ENCODE measurements at places on chromosomes 16 and 17.

GRCh38 chr17:34443619-34444469, 80.8 kb upstream of the CCL1 start:
- no peak for DNase-seq

DNA sequence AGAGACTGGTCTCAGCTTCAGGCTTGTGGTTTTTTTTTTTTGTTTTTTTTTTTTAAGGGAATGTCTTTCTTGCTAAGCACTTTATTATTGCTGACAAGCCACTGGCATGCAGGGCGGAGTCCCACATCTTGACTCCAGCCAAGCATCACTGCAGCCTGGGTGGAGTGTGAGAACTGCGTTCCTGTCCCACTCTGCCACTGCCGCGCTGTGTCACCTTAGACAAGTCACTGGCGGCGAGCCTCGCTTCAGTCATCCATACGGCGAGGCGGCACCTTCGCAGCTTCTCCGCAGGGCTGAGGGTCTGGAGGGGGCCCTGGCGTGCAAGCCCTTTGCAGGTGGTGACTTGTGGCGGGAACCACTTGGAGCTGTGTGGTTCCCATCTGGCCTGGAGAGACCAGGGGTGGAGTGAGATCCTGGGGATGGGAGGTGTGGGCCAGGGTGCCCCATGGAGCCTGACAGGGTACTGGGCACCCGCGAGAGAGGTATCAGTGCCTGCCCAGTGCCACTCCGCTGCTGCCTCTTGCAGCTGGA, 99.1 kb upstream of the CIBAR2 start:
- DNase-seq, result no peak

GRCh38 chr17:28018439-28019070, 23.9 kb upstream of the NLK start:
- no peak for DNase-seq

DNA sequence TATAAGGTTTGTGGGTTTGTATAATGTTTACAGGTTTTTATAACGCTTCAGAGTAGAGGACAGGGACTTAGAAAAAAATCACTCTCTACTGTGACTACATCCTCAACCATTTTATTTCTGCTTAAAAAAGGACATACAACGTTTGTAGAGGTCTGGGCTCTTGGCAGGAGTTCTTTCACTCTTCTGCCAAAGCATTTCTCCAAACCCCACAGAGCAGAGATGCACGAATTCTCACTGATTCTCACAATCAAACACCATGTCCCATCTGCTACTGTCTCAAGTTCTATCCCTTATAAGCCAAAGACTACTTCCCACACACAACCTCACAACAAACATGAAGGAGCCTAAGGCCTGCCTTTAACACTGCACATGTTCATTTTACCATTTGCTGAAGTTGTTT, 7.0 kb upstream of the ANKFY1 start:
- DNase-seq, result no peak

DNA sequence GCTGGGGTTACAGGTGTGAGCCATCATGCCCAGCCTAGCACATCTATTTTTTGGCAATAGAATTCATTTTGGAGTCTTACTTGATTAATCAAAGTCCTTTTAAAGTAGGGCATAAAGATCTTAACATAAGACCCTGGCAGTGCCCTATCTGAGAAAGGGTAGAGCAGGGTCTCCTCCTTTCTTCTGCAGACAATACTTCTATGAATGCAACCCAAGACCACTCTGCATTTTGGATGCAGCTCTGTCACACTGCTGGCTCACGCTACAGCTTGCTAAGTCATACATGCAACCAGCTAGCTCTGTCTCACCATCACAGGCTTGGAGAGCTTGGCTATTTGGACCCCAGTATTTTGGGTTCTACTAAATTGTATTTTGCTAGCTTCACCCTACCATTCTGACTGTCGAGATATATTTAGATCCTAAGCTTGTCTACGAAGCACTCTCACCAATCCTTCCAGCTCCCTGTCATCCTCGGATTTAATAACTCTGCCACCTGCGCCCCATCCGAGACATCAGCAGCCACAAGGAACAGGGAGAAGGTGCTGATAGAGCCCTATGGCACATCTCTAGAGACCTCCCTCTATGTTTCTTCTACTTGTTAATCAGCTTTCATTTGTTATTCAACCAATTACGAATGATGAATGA, 45.1 kb downstream of the RBFOX3 start:
- DNase-seq, result no peak

DNA sequence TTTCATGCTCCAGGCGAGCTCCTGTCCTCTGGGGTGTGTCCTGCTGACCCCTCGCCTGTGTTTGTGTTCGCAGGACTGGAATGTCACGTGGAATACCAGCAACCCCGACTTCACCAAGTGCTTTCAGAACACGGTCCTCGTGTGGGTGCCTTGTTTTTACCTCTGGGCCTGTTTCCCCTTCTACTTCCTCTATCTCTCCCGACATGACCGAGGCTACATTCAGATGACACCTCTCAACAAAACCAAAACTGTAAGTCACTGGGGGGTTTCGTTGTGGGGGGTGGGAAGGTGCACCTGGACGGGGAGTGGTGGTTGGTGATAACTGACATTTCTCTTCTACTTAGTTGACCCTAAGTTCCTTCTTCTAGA, 58.3 kb downstream of the ABCC1 start:
- no peak for DNase-seq

- no peak for DNase-seq
Observed at GRCh38 chr16:63690961-63691360, 1430.9 kb downstream of the CDH11 start.

DNA sequence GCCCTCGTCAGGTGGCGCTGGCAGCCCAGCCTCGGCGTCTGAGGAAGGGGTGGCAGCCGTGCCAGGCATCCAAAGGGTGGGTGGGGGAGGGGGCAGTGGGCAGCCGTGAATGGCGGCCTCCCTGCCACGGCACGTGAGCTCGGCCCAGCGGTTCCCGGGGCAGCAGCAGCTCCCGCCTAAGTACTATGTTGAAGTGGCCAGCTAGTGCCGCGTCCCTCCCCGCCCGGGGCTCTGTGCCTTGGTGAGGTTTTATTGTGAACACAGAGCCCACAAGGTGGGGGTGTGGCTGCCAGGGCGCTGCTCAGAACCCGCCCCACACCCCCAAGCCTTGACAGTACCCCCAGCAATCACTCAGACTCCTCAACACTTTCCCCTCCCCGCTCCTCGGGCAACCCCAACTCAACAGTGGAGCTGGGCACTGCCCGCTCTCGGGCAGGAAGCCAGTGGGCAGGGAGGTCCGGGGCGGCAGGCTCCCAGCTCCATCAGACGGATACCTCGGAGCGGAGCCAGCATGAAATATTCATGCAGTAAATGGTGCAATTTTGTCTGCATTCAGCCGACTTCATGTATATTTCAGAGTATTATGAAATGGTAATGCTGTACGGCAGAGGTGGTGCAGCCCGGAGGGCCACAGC, 80.4 kb downstream of the ENGASE start:
- no peak for DNase-seq

GRCh38 chr17:36474571-36474970, 11.9 kb upstream of the ZNHIT3 start:
- DNase-seq, result no peak

DNA sequence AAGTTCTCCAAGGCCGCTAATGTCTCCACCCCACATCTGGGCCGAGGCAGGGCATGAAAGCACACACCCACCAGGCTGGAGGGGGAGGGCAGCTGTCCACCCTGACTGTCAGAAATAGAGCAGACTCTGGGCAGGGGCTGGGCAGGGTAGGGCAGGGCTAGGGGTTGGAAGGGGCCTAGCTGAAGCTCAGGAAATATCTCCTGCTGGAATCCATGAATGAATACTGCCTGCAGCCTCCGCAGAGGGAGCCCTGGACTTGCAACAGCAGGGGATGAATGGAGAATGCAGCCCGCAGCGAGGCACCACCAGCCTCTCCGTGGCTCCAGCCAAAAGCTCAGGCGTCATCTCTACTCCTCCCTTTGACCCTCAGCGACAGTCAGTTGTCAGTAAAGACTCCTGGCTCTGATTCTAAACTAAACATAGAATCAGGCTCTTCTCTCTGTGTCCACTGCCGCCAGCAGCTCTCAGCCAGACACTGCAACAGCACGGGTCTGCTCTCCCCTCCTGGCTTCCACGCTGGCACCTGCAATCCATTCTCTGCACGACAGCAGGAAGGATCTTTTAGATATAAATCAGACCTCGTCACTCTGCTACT, 23.9 kb upstream of the NGFR start:
- DNase-seq, result no peak

- no peak for DNase-seq
Observed at GRCh38 chr16:74868501-74868900, 93.9 kb upstream of the FA2H start.

DNA sequence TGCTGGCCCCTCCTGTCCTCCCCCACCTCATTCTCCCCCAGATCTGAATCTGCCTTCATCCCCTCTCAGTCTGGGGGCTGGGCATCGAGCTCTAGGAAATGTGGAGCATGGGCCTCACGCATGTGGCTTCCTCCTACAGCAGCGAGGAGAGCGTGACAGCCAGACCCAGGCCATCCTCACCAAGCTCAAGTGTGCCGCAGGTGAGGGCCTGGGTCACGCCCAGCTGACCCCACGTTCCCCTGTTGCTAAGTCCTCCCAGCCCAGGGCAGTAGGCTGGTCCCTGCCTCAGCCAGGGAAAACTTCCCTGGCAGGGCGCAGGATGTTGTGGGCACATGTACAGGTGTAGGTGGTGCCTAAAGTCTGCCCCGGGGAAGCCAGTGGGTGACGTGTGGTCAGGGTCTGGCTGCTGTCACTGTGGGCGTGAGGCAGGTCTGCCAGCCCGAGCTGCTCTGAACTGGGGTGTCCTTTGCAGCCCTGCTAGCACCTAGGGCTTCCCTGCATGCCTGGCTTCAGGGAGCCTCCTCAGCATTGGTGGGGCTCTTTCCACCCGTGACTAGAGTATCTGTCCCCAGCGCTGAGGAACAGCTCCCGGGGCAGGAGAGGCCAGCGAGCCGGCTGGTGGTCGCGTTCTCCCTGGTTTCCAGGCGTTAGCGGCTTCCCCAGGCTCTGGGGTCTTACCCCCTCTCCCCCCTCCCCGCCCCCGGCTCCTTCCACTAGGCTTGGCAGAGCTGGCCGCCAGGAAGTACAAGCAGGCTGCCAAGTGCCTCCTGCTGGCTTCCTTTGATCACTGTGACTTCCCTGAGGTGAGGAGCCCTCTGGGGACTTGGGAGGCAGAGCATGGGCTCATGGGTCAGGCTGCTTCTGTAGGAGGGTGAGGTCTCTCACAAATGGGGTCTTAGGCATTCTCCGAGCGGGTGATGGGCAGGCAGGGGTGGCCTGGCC, 3.6 kb downstream of the GPS1 start:
- DNase-seq, result no peak

DNA sequence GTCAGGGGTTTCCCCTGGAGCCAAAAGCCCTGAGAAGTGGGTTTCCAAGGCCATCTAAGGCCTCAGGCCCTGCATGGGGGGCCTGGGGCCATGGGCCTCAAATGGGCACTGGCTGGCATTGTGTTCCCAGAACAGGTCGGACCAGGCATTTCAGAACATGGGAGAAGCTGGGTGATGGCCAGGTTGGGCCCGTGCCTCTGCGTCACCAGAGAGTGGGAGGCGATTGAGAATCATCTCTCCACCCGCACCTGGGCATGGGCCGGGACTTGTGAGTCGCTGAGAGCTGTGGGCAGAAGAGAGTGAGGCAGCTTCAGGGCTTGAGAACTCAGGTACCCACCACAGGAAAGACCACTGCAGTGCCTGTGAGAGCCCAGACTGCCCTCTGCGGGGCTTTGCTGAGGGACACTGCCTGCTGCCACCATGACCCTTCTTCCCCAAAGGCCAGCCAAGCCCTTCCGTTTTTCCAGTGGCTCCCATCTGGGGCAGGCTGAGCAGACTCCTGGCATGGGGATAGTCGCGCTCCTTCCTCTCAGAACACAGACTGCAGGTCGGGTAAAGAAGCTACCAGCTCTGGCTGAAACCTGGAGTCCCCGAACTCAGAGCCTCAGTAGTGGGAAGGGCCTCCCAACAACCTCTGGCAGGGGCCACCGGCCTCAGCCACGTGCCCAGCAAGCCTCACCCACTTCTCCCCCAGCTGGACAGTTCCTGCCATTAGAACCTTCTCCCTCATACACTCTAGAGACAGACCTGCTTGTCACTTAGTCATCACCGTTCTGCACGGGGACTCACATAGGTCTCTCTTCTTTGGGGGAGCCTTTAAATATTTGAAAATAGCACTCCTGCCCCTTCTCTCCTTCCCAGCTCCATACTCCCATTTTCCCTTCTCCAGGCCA, 1.6 kb downstream of the RAB11FIP4 start:
- DNase-seq, result peak; percentile 20

DNA sequence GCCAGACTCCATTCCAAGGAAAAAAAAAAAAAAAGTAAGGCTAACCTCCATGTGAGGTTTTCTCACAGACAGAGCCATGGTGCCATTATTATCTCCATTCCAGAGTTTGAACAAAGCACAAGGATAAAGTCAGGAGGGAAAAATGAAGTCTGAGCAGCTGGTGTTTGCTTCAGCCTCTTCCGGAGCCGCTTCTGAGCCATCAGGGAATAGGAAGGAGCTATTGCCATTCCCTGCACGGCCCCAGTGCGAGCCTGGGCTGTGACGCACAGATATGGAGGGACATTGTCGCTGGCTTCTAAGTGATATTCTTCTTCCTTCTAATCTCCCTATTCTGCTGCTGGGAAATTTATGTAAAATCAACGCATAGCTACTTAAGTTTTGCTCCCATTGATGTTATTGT, 69.5 kb upstream of the PIRT start:
- no peak for DNase-seq

- no peak for DNase-seq
Observed at GRCh38 chr16:2519711-2520080, 475 bp upstream of the AMDHD2 start.

DNA sequence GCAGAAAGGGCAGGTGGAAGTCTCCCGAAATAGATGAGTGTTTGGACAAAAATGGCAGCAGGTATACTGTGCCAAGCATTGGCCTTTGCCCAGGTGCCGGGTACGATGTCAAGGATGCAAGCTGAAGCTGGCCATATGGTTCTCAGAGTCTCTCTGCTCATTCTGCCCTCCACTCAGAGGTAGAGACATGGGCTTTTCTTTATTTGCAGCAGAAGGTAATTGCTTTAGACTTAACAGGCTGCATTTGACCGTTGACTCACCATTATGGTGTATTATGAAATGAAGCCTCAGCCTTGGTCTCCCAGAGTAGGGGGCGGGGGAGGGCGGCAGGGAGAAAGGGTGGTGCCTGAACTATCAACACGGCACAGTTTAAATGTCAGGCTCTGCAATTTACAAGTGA, 969.1 kb upstream of the EEF2KMT start:
- DNase-seq, result no peak

GRCh38 chr17:15502369-15503112, 35.1 kb upstream of the CDRT4 start:
- no peak for DNase-seq
